HL-60 (cell line): ENCODE measurements at places on chromosomes 6 and 20.

DNA sequence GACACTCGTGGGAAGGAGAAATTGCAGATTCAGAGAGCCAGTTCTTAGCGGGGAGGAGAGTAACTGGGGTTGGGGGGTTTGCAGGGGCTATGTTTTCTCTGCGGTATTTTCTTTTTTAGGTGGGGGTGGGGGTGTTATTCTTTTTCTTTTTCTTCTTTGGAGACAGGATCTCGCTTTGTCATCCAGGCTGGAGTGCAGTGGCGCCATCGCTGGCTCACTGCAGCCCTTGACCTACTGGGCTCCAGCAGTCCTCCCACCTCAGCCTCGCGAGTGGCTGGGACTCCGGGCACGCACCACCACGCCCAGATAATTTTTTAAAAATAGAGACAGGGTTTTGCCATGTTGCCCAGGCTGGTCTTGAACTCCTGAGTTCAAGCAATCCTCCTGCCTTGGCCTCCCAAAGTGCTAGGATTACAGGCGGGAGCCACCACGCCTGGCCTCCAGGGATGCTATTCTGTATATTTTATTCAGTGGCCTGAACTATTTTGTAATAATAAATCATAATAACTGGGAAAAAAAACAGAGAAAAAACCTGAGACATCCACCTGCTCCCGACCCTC lies 57.3 kb downstream of the UBE2V1 start:
- no peak for DNase-seq

- DNase-seq = no peak
Measured at GRCh38 chr20:20491784-20492264, 123.9 kb downstream of the INSM1 start.

- no peak for DNase-seq
Measured at GRCh38 chr6:125957391-125957693, 772 bp downstream of the HINT3 start.

DNA sequence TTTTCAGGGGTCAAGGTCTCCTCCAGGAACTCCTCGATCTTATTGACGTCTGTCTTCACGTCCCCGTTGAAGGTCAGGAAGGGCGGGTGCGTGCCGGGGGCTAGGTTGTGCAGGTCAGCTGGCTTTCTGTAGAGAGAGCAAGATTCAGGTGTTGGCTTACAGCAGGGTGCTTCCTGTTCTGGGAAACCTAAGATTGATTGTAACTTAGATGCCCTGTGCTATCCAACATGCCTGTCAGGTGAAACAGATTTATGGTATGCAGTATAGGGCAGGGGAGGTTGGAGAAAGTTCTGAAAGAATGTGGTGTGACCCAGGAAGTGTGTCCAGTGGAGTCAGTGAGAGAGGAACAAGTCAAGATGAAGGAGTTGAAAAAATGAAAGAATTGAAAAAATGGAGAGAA lies 66.4 kb downstream of the CLIC5 start:
- no peak for DNase-seq

DNA sequence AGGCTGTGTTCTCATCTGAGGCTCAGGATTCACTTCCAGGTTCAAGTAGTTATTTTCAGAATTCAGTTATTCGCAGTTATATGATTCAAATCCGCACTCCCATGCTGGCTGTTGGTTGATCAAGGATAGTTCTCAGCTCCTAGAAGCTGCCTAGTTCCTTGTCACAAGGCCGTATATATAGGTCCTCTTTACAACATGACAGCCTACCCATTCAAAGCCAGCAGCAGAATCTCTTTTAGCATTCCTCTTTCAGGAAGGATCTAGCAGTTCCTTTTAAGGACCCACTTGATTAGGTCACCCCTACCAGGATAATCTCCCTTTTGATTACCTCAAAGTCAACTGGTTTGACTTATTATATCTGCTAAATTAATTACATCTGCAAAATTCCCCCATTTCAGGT lies 23.8 kb upstream of the LAMP5 start:
- no peak for DNase-seq

DNA sequence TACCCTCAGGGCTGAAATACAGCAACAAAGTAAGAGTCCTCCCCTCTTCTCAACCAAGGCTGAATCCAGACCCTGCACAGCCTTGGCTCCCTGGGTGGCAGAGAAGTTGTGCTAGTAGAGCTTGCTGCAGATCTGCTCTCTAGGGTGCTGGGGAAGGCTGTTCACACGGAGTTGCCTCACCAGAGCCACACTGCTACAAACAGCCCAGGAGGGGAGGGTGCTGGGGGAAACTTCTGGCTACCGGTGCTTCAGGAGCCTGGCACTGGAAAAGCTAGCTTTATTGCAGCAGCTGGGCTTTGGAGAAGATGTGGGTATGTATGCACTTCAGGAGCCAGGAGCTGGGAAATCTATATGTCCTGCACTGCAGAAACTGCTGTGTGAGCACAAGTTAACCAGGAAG lies 37.6 kb upstream of the SUPT3H start:
- peak; percentile 57 for DNase-seq

GRCh38 chr6:151441390-151442166 lies 10.3 kb downstream of the RMND1 start:
- DNase-seq = no peak

DNA sequence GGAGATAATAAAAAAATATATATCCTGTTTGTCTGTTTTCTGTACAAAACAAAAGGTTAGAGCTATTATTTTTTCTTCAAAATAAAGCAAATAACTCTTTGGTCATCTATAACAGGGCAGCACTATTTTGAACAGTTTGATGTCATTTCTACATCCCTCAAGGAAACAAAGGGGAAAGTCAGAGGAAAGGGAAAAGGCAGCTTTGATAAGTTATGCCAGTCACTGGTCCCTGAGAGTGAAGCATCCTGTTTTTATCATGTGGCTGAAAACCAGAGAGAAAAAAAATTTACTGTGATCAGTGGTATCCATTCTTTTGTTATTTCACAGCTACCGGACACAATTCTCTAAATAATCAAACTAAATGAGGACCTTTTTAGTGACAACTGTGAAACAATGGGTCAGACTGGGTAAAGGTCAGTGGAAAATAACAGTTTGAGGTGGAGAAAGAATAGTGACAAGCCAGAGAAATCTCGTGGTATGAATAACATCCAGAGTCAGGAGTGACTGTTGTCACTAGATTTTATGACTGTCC lies 356.0 kb downstream of the HDGFL1 start:
- no peak for DNase-seq

DNA sequence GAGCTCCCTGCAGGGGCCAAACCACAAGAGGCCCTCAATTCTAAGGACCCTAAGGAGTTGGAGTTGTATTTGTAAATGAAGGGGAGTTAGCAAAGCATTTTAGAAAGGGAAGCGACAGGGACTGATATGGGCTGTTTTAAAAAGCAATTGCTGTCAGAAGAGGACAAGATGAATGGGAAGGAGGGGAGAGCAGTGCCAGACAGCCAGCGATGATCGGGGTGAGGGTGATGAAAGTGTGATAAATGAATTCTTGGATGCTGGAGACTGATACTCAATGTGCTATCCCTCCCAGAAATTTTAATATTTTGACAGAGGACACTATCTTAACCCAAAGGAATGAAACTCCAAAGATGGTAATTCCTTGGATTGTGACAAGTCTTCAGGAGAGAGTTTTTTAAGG lies 289.2 kb downstream of the CLIC5 start:
- no peak for DNase-seq

GRCh38 chr6:2351807-2352431 lies 106.5 kb upstream of the GMDS start:
- DNase-seq = no peak

GRCh38 chr6:80553071-80553740 lies 446.7 kb downstream of the BCKDHB start:
- no peak for DNase-seq

- no peak for DNase-seq
Measured at GRCh38 chr6:4480788-4481735, 295.1 kb upstream of the CDYL start.

- no peak for DNase-seq
Measured at GRCh38 chr6:166512567-166512966, 73.9 kb downstream of the RAMACL start.

DNA sequence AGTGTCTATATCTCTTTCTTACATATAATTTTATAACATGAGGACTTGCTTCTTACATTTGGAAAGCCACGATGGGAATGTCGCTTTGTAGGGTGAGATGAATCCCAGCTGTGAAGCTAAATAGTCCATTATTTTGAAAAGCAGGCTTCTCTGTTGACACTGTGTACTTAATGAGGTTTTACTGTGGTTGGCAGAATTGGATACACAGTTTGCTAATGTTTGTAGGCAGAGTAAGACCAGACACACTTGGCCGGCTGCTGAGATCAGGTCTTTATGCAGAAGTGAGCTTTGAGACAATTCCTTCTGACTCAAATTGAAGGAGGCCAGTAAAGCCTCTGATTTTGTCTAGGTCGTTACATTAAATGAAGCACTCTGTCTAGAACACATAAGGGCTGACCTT lies 93.0 kb downstream of the NDUFAF5 start:
- no peak for DNase-seq

GRCh38 chr6:35794536-35795452 lies 2.3 kb downstream of the CLPS start:
- no peak for DNase-seq

DNA sequence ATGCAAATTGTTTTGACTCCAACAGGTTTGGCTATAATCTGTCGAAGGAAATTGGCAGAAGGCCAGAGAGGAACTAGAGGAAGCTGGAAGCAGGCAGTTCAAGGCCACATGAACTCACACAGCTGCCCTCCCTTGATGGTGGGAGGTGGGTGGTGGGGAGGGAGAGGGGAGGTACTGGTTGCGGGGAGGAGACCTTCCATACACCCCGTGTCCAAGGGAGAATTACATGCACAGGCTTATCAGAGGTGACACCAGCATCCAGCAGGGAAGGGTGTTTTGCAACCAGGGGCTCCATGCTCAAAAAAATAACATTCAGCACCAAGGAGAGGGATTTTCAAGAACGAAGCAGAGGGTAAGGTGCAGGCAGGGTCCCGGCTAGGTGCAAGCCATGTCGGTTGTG lies 9.1 kb downstream of the PRND start:
- DNase-seq = no peak

DNA sequence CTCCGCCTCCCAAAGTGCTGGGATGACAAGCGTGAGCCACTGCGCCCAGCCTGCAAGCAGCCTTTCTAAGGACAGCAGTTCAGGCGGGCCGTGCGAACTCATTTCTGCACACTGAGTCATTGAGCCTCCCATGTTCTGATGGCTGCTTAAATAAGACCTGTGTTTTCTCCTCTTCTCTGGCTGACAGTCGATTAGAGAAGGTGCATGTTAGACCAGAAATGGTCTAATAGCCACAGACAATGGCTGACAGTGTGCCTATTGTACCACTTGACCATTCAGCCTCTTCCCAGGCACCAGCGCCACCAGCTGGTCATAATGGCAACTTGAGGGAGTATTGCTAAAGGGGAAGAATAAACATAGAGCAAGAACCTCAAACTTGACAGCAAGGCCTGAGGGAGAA lies 6.2 kb downstream of the CST11 start:
- peak; percentile 51 for DNase-seq

- DNase-seq = no peak
Measured at GRCh38 chr6:150887978-150888563, 22.6 kb downstream of the MTHFD1L start.

- no peak for DNase-seq
Measured at GRCh38 chr20:17010181-17010580, 216.7 kb upstream of the PCSK2 start.

DNA sequence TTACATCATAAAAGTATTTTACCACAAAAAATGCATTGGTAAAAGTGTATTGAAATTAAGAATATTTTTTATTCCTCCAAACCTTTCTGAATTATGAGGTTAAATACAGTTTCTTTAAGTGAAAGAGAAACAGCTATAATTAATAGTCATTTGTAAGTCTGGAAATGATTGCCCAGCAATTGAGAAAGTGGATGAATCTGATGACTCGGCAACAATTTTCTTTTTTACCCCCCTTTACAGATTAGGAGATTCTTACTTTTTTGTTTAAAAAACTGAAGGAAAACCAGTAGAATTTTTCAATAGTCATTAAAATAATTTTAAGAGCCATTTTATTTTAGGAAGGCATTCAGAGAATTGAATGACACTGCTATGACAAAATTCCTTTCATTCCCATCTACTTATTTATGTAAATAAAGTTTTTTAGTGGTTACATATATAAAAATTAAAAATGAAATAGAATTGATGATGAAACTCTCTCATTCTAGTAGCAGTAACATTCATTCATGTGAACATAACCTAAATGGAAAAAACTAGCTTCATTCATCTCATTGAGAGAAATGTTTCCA lies 169.6 kb upstream of the PRND start:
- no peak for DNase-seq

GRCh38 chr20:7673841-7674240 lies 266.4 kb downstream of the HAO1 start:
- no peak for DNase-seq

DNA sequence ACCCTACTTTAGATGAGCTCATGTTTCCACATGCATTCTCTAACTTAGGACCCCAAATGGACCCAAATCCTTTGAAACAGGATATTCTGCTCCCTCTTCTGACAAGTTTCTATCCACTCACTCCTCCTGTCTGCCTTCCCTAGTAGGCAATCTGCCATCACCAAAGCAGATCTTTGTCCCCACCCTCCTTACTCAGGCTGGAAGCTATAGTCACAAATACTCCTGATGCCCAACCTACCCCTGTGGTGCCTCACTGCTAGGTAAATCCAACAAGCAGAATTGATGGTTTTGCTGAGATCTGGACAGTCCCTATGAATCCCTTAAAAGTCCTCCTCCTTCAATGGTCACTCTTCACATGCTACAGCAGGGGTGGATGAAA lies 21.7 kb downstream of the ELOVL5 start:
- no peak for DNase-seq

GRCh38 chr20:63191400-63191799 lies 24.5 kb downstream of the YTHDF1 start:
- no peak for DNase-seq

DNA sequence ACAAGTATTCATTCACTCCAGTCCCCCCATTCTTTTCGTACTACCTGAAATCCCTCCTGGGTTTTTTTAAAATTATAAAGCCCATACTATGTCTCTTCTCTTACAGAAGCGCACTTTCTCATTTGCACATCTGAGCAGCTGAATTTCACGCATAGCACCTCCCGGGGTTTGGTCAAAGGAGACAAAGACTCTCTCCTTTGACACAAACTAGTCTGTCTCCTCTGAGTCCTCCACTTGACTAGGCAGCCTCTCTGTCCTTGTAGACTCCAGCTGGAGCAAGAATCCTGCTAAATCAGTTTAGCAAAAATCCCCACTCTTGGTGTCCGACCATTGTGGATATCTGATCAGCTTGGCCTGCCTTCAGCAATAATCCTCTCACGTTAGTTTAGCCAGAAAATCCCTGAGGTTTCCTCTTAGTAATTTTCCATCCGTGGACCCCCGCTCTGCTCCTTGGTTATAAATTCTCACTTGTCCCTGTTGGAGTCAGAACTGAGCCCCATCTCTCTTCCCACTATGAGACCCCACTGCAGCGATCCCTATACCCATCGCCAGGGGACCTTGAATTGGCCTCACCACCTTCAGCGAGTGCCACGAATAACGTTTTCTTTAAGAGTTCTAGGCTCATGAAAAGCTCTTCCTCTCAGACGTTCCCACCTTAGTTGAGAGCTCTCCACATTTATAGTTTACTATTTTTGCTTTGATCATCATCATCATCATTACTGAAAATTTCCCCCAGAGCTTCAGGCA lies 29.0 kb downstream of the PDYN start:
- no peak for DNase-seq

- DNase-seq = no peak
Measured at GRCh38 chr6:111824608-111825337, 48.5 kb downstream of the FYN start.

- no peak for DNase-seq
Measured at GRCh38 chr20:2093883-2094282, 7.7 kb upstream of the STK35 start.
